ENCODE measurements at places on chromosomes 2 and 18.

DNA sequence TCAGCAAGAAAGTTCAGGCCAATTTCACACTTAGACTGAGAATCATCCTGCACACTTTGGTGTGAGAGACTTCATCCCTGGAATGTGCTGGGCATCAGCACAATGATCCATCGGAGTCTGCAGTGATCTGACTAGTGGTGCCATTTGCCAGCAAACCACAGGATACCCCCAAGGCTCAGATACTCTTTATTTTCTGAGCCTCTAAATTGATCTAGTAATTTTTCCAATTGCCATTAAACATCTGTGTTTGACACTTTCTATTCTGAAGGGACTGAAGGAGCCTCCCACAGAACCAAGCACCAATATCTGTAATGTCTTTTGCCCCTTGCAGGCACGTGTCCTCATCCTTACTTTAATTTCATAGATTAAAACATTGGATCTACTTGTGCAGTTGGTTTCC lies 485.3 kb upstream of the SMIM21 start:
- no peak for DNase-seq

GRCh38 chr2:237858294-237859081 lies 935 bp upstream of the RAMP1 start:
- peak; percentile 80 for DNase-seq

DNA sequence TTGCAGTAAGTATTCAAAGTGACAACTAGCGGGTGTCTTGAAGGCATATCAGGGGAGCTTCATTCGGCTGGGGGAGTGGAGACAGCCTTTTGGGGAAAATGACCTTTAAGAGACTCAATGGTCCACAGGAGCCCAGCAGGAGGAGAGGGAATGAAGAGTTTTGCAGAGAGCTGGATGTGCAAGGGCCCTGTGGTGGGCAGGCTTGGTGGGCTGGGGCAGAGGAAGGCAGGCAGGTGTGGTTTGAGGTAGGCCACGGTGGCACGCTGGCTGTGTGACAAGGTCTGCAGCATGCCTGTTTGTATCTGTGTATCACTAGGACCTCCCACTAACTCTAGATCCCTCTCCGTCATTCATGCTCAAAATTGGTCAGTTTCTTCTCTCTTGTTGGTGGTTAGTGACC lies 53.7 kb downstream of the CD8B2 start:
- DNase-seq = no peak

- DNase-seq = no peak
These were observed 37.0 kb downstream of the LBH start for GRCh38 chr2:30268296-30268871.

- DNase-seq = peak; percentile 96
These were observed 143.5 kb downstream of the PKP4 start for GRCh38 chr2:158600155-158600802.

GRCh38 chr18:58691256-58691655 lies 20.0 kb downstream of the MALT1 start:
- DNase-seq = no peak

- peak; percentile 33 for DNase-seq
These were observed 5.6 kb downstream of the METTL5 start for GRCh38 chr2:169819106-169819505.

GRCh38 chr2:27828305-27828704 lies 56.8 kb downstream of the MRPL33 start:
- no peak for DNase-seq

- no peak for DNase-seq
These were observed 29.0 kb downstream of the FMNL2 start for GRCh38 chr2:152363936-152364335.

- DNase-seq = peak; percentile 67
These were observed 1.0 kb upstream of the ZEB2 start for GRCh38 chr2:144520756-144521487.

GRCh38 chr2:189441709-189442074 lies 418 bp downstream of the WDR75 start:
- no peak for DNase-seq

GRCh38 chr2:137708311-137708710 lies 256.0 kb upstream of the HNMT start:
- DNase-seq = no peak

GRCh38 chr18:37272226-37272625 lies 293.4 kb downstream of the CELF4 start:
- DNase-seq = no peak

DNA sequence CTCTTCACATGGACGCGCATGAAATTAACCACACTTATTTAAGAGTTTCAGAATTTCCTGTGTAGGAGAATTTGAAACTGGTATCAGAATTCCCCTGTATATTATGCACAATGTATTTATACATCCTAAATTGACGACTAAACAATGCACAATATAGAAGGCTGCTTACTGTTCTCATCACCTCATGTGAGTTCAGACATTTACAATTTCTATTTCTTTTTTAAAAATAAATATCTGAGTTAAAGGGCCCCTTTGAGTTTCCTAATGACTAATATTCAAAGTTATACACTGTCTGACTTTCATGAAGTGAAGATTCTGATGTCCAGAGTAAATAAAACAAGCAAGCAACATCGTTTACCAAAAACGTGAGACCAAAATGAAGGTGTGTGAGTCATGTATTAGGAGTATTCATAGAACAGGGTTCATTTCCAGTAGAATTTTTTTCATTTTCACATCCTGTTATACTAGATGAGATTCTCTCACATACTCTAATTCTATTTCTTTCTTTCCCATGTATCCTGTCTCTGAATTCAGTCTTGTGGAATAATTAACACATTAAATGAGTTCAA lies 406.2 kb downstream of the NUP35 start:
- no peak for DNase-seq

DNA sequence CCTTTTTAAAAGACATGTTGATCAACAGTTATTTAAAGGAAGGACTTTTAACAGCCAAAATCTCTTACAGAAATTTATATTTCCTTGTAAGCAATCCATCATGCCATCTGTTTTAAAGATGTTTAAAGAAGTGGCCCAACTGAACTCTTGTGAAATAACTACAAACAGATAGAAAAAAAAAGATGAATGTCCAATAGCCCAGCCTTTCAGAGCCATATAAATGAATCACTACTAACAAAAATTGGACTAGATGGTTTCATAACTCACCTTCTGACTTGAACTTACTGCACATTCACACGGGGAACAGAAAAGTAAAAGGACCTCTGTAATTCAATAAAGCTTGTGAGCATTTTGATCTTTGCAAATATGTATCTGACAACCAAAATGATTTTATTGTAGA lies 319.0 kb upstream of the CHAC2 start:
- no peak for DNase-seq

DNA sequence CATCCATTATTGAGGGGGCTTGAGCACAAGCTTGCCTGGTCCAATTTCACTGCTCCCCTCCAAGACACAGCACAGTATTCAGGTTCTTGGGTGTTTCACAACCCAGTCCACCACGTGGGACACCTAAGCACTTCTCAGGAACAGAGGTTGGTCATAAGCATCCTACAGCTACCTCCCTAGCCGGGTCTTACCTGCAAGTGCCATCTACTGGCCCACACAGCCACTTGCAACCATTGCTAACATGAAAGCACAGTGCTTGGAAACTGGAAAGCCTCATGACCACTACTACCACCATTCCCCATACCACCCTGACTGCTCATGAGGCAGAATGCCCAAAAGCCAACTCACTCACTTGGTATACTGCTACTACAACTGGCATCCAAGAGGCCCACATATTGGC lies 105.7 kb upstream of the RPRM start:
- no peak for DNase-seq

- no peak for DNase-seq
These were observed 29.7 kb upstream of the GPC1 start for GRCh38 chr2:240405684-240406313.

DNA sequence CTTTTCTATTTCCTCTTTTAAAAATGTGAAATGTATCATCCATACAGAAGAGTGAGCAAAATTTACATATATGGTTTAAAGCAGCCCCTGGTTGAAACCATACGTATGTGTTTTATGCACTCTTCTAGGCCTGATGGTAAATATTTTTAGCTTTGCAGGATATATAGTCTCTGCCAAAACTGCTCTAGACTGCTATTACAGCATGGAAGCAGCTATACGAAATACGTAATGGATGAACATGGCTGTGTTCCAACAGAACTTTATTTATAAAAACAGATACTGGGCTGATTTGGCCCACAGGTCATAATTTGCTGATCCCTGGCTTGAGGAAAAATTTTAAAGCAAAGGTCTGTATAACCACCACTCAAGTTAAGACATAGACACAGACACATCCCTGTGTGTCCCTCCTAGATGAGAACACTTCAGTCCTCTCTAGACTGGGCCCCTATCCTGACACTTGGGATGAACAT lies 42.5 kb upstream of the ATP8B1 start:
- no peak for DNase-seq
